ENCODE measurements at places on chromosomes 4 and X. TPM values are rescaled to one million over a fixed set of nuclear protein-coding genes. Genes with fewer than 3 reads are reported as not detected.

Gene TMEM144
- total RNA-seq: 4.3 TPM

Gene RENBP
- total RNA-seq: 6.6 TPM

Gene IL2
- total RNA-seq: not detected

Gene UFSP2
- 34.6 TPM for total RNA-seq

Gene SPIN4
- total RNA-seq: 1.3 TPM

Gene GTPBP6
- total RNA-seq: 54.3 TPM
